Choroid plexus epithelial cell (primary cell): ENCODE measurements at places on chromosomes 13 and 19.

DNA sequence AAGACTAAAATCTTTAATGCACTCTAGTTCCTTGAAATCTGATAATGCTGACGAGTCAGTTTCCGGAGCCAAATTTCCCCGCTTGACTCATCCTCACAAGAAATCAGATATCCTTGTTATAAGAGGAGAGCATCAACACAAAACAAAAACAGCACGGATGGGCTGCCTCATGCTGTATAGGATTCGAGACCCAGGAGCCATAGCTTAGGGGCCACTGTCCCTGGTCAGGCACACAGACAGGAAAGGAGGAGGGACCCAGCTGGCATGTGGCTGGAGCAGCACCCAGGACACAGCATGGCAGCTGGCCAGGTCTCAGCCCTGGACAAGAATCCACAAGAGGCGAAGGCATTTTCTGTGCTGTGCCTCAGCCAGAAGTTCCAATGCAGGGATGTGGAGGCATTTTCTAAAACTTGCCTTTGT lies 110.2 kb upstream of the SPATA13 start:
- peak; percentile 81 for DNase-seq

- DNase-seq: no peak
Measured at GRCh38 chr19:8150178-8150865, 930 bp upstream of the FBN3 start.

- DNase-seq: peak; percentile 97
Measured at GRCh38 chr19:46288896-46289588, 7.8 kb upstream of the HIF3A start.

GRCh38 chr19:31716826-31717225 lies 367.6 kb upstream of the TSHZ3 start:
- DNase-seq: no peak

DNA sequence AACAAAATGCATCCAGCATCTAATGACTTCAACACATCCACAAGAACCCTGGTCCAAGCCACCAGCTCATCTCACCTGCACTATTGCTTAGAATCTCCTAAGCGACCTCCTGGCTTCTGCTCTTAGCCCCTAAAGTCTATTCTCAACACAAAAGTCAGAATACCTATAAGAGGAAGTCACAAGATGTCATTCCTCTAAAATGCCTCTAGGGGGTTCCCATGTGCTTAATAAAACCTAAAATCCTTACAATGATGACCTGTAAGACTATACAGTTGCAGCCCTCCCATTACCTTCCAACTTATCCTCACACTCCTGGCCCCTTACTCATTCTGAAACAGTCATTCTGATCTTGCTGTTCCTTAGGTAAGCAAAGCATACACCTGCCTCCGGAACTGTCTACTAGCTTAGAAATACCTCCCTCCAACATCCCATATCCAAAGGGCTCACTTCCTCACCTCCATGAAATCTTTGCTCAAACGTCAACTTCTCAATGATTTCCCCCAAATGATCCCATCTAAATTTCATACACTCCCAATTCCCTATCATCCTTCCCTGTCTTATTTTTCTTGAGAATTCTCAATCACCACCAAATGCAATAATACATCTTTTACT lies 10.0 kb downstream of the ATP7B start:
- DNase-seq: peak; percentile 71

DNA sequence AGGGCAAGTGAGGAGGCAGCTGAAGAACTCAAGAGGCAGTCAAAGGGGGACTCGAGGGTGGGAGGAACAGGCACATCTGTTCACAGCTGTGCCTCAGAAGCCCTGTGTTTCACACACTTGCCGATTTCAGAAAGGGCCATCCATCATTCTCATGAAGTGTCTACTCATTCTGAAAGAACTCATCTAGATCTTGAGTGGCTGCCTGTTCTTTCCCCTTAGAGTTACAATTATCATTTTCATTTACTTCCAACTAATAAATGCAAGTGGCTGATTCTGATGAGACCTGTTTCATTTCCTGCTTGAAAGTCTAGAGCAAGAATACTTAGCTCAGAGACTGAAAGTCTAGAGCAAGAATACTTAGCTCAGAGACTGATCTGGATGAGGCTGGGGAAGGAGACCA lies 1145.1 kb downstream of the UQCRFS1 start:
- DNase-seq: no peak

DNA sequence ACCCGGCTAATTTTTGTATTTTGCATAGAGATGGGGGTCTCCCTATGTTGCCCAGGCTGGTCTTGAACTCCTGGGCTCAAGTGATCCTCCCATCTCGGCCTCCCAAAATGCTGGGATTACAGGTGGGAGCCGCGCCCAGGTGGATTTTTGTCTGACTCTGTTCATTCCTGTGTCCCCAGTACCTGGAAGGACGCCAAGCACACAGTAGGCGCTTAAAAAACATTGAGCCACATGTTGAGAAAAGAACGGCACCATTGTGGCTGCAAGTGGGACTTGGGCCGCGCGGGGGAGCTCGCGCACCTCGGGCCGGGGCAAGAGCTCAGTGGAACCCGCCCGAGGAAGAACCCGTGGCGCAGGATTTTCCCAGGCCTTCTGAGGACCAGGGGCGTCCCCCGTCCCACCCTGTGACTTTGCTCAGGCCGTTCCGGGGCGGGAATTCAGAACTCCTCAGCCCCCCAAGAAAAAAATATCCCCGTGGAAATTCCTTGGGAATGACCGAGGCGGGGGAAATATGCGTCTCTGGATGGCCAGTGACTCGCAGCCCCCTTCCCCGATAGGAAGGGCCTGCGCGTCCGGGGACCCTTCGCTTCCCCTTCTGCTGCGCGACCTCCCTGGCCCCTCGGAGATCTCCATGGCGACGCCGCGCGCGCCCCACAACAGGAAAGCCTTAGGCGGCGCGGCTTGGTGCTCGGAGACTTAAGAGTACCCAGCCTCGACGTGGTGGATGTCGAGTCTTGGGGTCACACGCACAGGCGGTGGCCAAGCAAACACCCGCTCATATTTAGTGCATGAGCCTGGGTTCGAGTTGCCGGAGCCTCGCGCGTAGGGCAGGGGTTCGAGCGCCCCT lies 1.4 kb upstream of the ICAM1 start:
- DNase-seq: peak; percentile 89

DNA sequence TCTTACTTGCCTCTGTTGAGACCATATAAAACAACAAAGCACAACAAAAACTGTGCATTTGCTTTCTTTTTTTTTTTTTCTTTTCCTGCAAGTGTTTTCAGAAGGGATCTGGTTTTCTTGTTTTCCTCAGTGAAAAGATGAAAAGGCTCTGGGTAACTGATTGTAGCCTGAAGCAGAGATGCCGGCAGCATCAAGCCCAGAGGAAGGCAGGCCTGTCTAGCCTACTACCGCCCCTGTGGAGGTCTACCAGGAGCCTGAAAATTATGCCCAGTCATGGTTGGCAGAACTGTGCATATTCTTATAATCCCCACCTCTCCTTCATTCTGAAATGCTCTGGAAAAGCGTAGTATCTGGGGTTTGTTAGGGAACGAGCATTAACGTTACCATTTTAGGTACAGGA lies 32.6 kb upstream of the MEDAG start:
- DNase-seq: no peak

DNA sequence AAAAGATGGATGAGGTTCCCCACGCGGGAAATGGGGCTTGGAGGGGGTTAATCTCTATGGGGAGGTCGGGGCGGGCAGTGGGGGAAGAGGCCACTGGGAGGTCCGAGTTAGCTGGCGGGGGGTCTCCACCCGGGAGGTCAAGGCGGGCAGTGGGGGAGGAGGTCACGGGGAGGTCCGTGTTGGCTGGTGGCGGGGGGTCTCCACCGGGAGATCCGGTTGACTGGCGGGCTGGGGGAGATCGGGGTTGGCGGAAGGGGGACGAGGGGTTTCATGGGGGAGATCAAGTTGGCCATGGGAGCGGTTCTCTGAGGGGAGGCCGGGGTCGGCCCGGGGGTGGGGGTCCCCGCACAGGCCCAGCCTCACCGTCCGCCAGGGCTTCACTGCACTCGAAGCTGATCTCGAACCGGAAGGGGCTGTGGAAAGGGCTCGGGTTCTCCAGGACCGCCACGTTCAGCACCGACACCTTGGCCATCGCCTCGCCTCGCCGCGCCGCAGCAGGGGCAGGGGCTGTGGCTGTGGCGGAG lies 342 bp downstream of the ASF1B start:
- DNase-seq: no peak

DNA sequence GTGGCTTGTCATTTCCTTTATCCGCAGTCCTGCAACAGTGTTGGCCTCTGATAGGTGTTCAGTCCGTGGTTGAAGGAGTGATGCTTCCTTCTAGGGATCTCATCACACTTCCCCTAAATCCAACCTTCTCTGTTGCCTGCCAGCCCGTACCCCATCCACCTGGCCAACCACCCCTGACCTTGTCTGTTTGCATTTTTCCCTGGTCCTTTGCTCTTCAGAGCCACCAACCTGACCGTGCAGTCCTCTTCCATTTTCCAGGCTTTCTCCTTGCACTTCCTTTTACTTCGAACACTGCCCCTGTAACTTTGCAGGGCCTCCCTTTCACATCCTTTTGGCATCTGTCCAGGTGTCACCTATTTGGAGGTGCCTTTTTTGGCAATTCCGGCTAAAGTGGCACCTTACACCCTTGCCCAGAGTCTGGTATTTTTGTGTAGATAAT lies 696 bp downstream of the ZNF460 start:
- DNase-seq: peak; percentile 14

GRCh38 chr13:71546881-71547280 lies 320.1 kb downstream of the DACH1 start:
- DNase-seq: no peak

- DNase-seq: no peak
Measured at GRCh38 chr19:48638831-48639381, 1.7 kb upstream of the DBP start.

DNA sequence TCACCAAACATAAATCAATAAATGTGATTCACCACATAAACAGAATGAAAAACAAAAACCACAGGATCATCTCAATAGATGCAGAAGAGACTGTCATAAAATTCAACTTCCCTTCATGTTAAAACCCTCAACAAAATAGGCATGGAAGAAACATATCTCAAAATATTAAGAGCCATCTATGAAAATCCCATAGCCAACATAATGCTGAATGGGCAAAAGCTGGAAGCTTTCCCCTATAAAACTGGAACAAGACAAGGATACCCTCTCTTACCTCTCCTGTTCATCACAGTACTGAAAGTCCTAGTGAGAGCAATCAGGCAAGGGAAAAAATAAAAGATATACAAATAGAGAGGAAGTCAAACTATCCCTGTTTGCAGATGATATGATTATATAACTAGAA lies 806.1 kb upstream of the MIR17HG start:
- no peak for DNase-seq

DNA sequence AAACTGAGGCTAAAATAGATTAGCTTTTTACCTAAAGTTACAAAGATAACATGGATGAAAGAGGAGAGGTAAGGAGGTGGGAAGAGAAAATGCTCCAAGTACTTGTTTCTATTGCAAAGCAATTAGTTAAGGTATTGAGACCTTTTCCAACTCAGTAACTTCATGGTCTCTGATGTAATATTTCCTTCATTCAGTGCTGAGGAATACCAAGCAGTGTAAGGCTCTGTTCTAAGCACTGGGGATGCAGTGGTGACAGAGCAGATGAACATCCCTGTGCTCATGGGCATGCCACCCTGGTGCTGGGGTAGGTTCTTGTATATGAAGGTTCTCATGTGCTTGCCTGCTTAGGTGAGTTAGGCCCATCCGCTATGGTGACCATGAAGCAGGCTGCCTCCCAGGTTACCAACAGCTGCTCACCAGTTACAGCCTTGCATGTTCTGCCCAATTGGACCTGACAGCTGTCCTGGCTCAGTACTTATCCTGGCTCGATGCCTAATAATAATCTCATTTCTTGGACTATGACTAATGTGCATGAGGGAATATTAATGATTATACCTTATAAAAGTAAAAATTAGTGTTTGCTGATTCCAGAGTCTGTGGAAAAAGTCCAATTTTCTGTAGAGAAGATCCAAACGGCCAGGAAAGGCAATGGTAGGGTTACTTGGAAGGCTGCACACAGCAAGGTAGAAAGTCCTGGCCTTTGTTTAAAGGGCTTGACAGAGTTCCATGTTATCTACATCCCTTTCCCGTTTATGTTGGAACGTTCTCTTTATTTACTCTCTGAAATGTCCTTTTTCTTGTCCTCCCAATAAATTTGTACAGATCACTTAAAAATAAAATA lies 48.3 kb downstream of the LATS2 start:
- peak; percentile 44 for DNase-seq
